Fibroblast of skin of back (primary cell): ENCODE measurements at places on chromosomes 3 and 15.

- peak; percentile 71 for DNase-seq
Measured at GRCh38 chr15:67967871-67968431, 86.2 kb upstream of the PIAS1 start.

DNA sequence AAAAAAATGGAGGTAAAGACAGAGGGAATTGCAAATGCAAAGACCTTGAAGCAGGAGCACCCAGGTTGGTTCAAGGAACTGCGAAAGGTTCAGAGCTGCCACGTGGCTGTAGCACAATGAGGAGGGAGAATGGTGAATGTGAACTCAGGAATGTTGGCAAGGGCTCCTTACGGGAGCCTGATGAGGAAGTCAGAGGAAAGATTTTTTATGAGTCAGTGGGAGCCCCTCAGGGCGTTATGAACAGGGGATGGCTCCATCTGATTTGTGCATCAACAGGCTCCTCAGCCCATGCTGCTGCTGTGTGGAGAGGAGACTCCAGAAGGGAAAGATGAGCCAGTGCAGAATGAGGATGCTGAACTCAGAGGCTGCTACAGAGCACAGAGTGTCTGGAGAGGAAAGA lies 194.4 kb downstream of the ARRDC4 start:
- DNase-seq, result peak; percentile 96

DNA sequence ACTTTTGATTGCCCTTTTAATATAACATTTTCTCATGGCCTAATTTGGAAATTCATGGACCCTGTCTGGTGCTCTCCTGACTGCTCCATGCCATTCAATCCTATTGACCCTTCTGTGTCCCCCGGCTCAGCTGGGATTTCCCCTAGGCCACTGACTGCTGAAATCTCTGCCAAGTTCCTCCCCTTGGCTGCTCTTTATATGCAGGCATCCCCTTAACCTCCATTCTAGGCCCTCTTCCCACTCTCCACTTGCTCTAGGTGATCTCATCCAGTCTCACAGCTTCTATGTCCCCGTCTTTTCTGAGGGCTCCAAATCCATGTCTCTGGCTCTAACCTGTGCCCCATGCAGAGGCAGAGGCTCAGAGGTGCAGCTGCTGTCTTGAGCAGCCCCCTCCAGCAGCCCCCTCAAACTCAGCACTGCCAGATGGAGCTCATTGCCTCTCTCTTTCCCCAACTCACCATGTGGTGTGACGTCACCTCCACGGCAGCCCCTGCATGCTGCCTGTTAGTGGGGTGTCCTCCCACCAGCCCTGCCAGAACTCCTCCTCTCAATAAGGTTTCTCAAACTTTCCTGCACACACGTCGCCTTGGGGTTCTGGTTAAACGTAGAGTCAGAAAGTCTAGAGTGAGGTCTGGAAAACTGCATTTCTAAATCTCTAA lies 6.6 kb downstream of the FSD2 start:
- DNase-seq, result no peak

DNA sequence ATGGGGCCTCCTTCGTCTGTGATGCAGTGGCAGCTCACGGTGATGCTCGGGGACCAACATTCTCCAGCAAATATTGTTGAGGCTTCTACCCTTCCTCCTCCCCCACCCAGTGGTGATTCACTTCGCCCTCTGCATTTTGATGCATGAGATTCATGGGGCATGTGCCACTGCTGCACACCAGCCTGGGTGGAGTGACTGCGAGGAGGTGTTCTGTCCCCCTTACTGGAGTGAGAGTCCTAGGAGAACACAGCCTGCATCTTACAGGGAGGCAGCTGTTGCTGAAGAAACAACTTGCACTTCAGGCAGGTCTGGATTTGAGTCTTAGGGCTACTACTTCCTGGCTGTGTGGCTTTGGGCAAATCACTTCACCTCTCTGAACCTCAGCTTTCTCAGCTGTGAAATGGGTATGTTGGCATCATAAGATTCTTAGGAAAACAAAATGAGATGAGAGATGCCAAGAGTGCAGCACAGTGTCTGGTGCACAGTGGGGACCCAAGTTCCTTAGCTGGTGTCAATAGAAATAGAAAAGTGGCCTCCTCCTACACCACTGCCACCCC lies 10.2 kb upstream of the SKOR1 start:
- no peak for DNase-seq

DNA sequence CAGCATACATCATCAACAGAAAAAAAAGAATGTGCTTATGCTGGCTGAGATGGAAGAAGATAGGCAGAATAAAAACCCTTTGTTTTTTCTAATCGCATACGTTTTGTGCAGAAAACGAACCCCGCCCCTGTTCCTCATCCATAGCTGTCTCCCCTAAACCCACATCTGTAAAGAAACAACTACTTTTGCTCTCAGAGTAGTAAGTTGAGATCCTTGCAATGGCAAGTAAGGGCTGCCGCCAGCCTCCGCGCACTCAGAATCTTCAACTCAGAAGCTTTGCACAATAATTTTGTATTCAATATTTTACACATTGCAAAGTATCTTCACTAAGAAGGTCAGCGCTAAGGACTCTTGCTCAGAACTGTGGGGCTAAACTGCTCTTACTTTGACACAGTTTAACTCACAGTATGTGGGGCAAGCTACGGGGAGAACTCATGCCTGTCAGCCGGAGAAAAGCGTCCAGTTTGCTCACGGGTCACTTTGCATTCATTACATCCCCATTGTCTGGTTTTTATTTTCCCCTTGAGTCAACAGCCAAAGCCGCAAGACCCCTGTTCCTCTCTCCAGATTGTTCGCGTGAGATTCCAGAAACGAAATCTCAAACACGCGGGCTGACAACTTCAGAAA lies 1.0 kb downstream of the LYSMD4 start:
- no peak for DNase-seq

GRCh38 chr15:101453123-101454120 lies 36.1 kb downstream of the PCSK6 start:
- no peak for DNase-seq

GRCh38 chr3:139355476-139355875 lies 11.7 kb downstream of the MRPS22 start:
- no peak for DNase-seq

DNA sequence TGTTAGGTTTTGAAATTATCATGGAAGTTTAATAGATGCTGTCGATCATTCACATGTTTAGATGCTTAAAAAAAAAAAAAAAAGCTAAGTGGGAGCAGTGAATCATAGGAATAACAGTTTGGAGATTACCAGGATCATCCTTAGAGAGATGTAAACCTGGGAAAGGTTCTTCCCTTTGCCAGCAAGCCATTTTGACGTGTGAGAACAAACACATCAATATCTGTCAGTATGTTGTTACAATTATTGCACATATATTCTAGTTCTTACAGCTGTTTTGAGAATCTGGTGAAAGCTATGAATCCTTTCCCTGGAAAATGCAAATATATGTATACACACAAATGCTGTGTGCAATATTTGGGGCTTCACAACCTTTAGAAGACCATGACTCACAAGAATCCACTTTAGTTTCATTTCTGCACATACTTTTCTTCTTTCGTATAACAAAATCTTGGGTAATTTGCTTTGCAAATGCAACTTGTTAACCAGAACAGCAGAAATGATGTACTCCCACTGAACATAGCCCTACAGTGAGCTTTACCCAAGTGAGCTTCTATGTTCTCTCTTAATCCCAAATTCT lies 12.0 kb downstream of the NFKBIZ start:
- no peak for DNase-seq

DNA sequence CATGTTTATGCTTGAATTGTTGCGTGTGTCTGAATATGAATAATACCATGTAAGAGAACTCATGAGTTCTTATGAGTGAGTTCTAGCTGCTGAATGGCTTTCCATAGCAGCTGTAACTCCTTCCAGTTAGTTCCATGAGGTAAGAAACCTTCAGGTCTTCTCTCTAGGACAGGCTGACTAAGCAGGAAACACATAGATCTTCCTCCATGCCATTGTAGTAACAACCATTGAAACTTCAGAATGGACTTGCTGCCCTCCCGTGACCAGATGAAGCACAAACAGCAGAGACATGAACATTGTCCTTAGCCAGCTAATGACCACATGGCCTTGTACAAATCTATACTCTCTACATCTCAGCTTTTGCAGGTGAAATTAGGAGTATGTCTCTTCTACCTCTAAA lies 200.0 kb downstream of the ZNF385D start:
- peak; percentile 18 for DNase-seq

- DNase-seq, result peak; percentile 77
Measured at GRCh38 chr3:72892081-72892775, 4.4 kb downstream of the GXYLT2 start.

DNA sequence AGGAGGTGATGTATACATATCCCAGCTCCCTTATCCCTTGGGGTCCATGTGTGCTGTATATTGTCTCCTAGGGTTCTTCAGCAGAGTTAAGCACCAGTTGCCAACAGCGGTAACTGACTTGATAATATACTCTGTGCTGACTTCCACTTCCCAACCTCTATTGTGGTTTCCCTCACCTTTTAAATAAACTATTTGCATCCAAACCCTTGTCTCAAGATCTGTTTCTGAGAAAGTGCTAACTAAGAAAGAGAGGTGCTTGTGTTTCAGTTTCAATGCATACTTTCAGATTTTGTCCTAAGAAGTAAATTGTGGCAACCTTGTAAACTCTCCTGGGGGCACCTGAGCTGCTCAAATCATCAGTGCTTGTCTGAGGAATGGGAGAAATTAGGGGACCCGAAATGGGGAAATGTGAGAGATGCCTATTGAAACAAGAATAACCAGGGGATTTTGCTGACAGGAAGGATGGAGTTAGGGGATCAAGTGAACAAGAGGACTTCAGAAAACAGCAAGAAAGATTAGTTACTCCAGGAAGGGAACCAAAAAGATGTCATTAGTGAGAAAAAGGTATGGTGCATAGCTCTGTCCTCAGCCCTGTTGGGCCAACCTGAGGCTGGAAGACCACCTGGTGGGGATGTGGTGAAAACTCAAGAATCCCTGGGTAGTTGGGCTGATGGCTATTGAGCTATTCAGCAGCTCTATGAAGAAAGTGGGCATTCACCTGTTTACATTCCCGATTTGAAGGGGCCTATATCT lies 50.9 kb upstream of the MRPL3 start:
- no peak for DNase-seq

DNA sequence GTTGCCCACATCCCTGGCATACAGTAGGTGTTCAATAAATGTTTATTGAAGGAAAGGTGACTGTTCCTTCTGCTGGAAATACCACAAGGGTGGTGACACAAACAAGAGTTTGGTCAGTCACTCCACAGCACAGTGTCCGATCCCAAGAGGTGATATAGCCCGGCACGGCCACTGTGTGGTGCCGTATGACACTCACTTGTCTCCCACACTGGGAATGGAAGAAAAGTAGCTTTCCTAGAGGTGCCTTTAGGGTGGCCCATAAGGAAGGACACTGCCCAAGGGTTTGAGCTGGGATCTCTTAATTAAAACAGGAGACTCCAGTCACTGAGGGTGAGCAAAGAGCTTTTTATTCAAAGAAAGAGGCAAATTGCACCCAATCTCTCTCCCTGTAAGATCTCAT lies 40.5 kb downstream of the TGM4 start:
- no peak for DNase-seq

GRCh38 chr15:82966671-82967071 lies 14.2 kb upstream of the HOMER2 start:
- DNase-seq, result no peak

GRCh38 chr3:120280026-120280425 lies 5.0 kb downstream of the GPR156 start:
- no peak for DNase-seq

DNA sequence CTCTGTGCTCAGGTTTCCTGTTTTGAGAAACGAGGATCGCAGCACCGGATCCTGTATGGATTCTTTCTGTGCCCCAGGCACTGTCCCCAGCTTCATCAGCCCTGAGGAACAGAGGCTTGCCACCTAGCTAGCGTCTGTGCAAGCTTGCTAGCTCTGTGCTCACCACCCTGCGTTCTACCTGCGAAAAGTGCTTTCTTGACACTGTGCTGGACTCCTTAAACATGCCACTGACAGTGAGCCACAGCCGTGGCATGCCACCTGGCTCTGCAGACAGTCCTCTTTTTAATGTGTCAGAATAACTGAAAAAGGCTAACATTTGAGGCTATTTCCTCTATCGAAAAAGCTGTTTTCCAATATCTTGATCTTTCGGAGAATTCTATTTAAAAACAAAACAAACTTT lies 1.4 kb downstream of the PGPEP1L start:
- no peak for DNase-seq

GRCh38 chr3:114644367-114644766 lies 350.5 kb downstream of the TIGIT start:
- no peak for DNase-seq

GRCh38 chr3:107264888-107265287 lies 112.4 kb upstream of the CCDC54 start:
- no peak for DNase-seq

- peak; percentile 51 for DNase-seq
Measured at GRCh38 chr15:41286665-41287333, 45.6 kb downstream of the OIP5 start.

- DNase-seq, result no peak
Measured at GRCh38 chr3:38036906-38037305, 2.1 kb upstream of the DLEC1 start.

DNA sequence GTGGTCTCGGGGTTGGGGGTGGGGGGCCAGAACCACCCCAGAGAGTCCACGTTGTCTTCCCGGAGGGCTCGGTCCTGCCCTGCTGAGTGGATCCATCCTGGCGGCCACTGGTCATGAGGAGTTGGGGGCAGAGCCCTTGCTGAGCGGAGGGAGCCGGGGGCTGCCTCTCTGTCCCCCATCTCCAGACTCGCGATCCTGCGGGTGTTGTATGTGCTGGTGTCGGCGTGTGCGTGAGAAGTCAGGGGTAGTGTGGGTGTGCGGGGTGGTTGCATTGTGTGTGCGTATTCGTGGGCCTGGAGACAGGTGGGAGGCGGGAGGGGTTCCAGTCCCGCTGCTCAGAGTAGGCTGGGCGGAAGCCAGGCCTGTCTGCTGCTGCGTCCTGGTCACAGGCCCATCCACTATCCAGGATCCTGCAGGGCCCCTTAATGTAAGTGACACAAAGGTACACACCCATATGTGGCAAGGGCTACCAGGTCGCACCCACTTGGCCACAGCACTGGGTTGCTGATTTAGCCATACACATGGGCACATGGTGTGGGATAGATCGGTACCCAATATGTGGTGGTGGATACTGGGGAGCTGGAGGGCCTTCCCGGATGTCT lies 30.7 kb downstream of the NBEAL2 start:
- DNase-seq, result no peak

- no peak for DNase-seq
Measured at GRCh38 chr3:194931347-194931746, 245.7 kb downstream of the FAM43A start.

- DNase-seq, result peak; percentile 91
Measured at GRCh38 chr3:48402281-48402732, 27.6 kb downstream of the PLXNB1 start.

GRCh38 chr15:31202953-31203352 lies 101.4 kb upstream of the TRPM1 start:
- DNase-seq, result no peak

GRCh38 chr15:77018796-77019505 lies 24.0 kb downstream of the PSTPIP1 start:
- DNase-seq, result no peak

- no peak for DNase-seq
Measured at GRCh38 chr3:191360620-191361019, 30.3 kb upstream of the UTS2B start.
